Stimulated activated CD4-positive, alpha-beta T cell treated with anti-CD3 and anti-CD28 coated beads, Interleukin-1b, Interleukin-23, amount 100 ng/mL, for 1 hour (primary cell): ENCODE measurements at places on chromosomes 2 and 18.

DNA sequence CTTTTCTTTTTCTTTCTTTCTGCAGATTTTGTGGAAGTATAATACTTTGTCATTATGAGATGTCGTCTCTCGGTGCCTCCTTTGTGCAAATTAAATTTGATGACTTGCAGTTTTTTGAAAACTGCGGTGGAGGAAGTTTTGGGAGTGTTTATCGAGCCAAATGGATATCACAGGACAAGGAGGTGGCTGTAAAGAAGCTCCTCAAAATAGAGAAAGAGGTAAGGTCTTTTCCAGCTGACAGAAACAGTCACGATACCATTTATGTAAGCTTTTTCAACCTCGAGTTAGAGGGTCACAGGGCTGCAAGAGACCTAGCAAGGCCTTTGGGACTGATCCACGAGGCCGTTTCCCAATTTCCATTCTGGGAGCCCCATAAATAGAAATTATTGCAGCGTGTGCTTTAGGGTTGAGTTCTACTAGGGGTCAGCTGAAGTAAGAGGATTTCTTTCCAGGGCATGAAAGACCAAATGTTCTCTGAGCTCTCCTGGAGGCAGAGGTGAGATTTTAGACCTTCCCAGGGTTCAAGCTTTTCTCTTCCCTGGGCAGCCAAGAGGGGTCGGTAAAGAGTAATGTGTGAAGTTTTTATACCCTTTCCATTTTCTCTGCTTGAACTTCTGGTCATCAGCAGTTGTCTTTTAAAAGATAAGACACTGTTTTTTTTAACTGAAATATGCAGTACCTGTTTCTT lies 15.5 kb downstream of the MAP3K20 start:
- DNase-seq: no peak

- DNase-seq: no peak
Measured at GRCh38 chr18:29594493-29594892, 1417.6 kb upstream of the CDH2 start.

DNA sequence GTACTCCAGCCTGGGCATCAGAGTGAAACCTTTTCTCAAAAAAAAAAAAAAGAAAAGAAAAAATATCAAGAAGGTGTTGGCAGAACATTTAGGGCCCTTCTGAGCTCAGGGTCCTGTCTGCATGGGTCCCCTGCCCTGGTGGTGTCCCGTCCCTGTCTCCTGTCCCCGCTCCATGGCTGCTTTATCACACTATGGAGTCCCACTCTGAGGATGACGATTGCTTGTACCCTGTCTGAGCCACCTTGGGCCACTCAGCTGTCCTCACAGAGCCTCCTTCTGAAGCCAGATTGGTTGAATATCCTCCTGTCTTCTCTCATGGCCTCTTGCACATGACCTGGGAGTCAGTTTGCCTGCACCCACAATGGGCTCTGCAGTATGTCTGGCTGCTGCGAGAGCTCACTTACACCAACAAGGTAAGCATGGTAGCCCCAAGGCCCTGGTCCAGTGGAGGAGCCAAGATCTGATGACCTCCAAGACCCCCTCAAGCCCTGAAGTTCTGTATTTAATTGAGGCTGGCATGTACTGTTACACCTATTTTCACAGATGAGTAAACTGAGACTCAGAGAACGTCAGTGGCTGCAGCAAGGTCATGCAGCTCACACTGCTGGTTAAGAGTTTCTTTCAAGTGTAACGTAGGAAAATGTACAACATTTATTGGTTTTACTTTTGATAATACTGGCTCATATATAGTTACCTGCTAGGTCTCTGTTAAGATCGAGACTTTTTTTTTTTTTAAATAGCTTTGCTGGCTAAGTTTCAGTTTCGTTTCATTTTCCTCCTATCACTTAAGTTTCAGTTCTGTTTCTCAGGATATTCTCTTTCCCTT lies 16.9 kb upstream of the ZCCHC2 start:
- DNase-seq: no peak

GRCh38 chr18:23163786-23164533 lies 28.7 kb downstream of the CABLES1 start:
- no peak for DNase-seq

DNA sequence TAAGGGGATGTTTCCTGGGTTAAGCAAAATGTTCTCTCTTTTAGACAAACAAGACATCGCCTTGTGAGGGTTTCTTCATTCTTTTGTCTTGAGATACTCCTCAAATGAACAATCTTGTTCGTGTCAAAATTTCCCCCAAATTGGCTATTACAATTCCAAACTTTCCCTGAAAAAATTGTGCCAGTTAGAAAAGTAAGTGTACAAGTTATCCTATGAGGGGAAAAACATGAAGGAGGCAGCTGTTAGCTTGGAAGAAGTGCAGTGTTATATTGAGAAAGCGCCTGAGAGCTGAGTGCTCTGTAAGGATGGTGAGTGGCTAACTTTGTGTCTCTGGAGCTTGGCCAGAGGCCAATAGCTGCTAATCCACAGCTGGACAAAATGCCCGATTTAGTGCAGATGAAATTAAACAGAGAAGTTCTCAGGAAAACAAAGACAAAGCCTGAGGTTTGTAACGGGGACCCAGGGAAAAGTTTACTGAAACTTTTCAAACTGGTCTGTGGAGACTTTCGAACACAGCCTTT lies 14.1 kb upstream of the PLEKHH2 start:
- no peak for DNase-seq

GRCh38 chr2:113980946-113981345 lies 91.1 kb downstream of the ACTR3 start:
- no peak for DNase-seq

GRCh38 chr2:62897187-62897827 lies 153.3 kb upstream of the OTX1 start:
- DNase-seq: no peak

DNA sequence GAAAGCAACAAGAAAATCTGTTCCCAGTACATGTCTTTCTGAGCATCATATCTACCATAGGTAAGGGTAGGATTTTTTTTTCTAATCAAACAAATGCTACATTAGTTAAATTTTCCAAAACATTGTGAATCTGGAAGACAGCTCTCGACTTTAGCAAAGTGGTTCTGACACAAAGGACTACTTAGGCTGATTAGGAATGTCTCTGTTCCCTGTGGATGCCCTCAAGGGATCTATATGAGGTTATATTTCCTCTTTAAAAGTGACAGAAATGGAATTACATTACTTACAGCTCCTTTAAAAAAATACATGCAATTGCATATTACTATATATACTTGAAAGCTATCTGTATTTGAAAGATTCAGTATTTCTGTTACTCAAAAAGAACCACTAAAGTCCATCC lies 15.4 kb downstream of the NYAP2 start:
- DNase-seq: no peak

- DNase-seq: no peak
Measured at GRCh38 chr18:55152801-55153200, 193.5 kb upstream of the CCDC68 start.

GRCh38 chr2:70145851-70146739 lies 44.7 kb downstream of the C2orf42 start:
- DNase-seq: no peak

GRCh38 chr2:214649440-214650205 lies 159.9 kb downstream of the BARD1 start:
- DNase-seq: no peak

DNA sequence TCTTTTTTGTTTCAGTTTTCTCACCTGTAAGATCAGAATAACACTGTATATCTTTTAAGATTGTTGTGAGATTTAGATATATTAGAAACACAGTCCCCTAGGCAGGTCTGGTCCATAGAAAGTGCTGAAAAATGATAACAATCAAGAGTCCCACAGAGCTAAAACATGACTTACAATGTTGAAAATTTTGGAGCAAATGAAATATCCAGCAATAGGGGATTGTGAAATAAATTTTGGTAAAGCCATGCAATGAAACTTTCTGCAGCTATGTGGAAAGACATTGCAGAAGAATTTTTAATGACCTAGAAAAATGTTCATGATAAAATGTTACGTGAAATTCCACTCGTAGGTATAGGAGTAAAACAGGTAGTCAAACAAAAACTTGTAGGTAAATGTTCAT lies 127.6 kb upstream of the SERPINE2 start:
- DNase-seq: no peak

GRCh38 chr18:44580159-44580558 lies 100.5 kb upstream of the SETBP1 start:
- no peak for DNase-seq

DNA sequence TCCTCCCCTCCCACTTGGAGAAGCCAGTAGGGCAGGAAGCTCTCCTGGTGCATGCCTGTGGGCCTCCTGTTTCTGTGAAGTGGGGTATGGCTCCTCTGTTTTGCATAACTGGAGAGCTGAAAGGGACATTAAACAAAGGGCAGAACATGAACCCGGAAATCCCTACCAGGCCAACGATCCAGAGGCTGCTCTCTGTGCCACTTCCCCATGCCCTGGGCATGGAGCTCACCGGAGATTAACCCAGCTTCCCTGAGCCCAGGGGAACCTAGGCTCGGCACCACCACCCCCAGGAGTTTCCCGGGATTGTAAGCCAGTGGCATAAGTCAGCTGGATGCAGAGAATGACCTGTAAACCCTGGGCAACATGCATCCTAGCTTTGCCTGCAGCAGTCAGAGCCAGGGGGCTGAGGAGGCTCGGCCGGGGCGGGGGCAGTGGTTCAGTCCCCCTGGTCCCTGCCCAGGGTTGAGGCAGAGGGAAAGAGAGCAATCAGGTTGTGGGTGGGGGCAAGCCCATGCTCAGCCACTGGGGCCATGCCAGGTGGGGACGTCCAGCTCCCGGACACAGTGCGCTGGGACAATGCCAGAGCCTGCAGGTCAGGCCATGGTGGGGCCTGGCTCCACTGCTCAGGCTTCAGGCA lies 49.5 kb downstream of the TIMM21 start:
- DNase-seq: no peak

- no peak for DNase-seq
Measured at GRCh38 chr2:28422908-28423741, 30.5 kb downstream of the FOSL2 start.

DNA sequence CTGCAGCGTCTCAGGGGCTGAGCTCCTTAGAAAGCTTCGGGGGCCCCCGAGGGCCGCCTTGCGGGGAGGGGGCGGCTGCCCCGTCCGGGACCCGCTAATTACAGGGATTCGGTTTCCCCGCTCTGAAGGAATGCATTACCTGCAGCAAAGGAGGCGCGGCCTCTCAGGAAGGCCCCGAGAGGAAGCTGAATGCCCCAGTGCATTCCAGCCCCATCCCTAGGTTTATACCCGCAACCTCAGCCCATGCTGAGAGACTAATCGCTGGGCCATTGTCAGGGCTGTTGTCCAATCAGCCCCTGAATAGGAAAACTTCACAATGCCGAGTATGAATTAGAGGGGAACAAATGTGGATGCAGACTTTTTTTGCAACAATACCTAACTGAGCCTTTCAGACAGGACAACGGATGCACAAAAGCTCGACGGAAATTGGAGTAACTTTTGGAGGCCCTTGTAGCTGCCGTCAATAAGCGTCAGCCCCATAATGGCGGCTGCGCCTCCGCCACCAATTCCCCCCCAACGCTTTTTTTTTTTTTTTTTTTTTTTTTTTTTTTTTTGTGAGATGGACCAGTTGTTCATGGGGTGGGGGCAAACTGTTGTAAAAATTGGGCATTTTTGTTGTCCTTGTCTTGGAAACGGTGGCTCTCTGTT lies 138.6 kb upstream of the SIX3 start:
- DNase-seq: no peak

DNA sequence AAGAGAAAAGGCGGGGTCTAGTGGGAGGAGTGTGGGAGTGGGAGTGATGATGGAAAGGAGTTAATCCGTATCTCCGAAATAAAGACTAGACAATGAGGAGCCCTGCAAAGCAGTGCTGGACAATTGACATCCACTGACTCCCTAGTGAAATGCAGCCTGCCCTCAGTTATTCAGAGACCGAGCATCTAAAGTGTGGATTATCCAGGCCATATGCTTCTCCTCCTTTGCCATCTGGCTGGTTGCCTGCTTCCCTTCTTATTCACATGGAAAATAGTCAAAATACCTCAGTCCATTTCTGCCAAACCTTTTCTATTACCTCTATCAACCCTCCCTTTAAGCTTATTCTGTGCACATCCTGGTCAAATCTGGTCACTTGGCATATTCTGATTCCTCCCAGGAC lies 288.8 kb upstream of the SIX3 start:
- DNase-seq: no peak

DNA sequence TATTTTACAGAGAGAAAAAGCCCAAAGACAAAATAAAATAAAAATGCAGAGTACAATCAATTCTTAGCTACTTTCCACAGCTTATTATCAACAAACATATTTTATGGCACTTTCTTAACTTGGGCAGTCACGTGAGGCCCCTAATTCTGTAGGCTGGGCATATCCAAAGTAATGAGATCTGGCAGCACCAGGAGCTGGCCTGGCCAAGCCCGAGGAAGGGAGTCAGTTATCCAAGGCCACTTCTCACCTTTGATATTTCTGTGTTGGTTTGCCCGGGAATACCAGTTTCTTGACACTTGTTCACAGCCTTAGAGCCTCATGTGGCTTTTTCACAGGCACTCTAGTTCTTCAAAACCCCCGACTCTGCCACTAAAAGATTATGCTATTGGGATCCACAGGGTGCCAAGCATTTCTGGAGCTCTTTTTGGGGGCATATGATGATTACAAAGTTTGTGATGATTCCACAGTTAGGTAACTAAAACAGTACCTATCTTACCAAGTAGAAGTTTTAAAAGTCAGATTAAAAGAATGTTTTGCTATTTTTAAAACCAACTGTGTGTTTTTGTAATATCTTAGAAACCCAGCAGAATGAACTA lies 90.4 kb downstream of the MEP1B start:
- DNase-seq: no peak

GRCh38 chr18:24801001-24801400 lies 340.6 kb downstream of the HRH4 start:
- DNase-seq: no peak

GRCh38 chr18:1648712-1649111 lies 744.0 kb downstream of the ADCYAP1 start:
- no peak for DNase-seq

DNA sequence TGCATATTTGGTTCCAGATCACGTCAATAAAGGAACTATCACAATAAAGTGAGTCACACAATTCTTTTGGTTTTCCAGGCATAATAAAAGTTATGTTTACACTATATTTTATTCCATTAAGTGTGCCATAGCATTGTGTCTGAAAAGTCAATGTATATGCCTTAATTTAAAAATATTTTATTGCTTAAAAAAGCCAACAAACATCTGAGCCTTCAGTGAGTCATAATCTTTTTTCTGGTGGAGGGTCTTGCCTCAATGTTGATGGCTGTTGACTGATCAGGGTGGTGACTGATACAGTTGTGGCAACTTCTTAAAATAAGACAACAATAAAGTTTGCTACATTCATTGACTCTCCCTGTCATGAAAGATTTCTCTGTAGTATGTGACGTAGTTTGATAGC lies 254.3 kb upstream of the SPOPL start:
- no peak for DNase-seq

GRCh38 chr18:67144329-67144728 lies 372.2 kb downstream of the DSEL start:
- no peak for DNase-seq

- peak; percentile 11 for DNase-seq
Measured at GRCh38 chr2:239934571-239935171, 90.5 kb downstream of the NDUFA10 start.

GRCh38 chr2:42064417-42064942 lies 16.7 kb downstream of the PKDCC start:
- DNase-seq: no peak

GRCh38 chr18:69408522-69408921 lies 7.8 kb downstream of the DOK6 start:
- DNase-seq: no peak
